ENCODE measurements at places on chromosomes 5 and 9.

DNA sequence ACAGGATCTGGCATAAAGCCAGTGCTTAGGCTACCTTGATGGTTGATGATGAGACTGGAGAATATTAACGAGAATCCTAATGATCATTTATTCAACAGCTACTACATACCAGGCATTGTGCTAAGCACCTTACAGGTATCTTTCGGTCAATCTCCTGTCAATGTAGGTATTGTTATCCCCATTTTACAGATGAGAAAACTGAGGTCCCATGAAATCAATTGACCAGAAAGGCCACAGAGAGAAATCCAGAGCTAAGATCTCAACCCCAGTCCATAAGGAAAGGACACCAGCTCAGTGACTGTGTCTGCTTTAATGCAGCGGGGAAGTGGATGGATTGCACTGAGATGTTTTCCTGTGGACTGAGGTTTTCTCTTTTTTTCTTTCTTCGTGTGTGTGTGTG lies 63.3 kb downstream of the ARHGEF37 start:
- DNase-seq = no peak

- DNase-seq = peak; percentile 48
Measured at GRCh38 chr9:34046784-34047379, 1.8 kb downstream of the UBAP2 start.

- peak; percentile 73 for DNase-seq
Measured at GRCh38 chr9:6014670-6015270, 654 bp downstream of the RANBP6 start.

DNA sequence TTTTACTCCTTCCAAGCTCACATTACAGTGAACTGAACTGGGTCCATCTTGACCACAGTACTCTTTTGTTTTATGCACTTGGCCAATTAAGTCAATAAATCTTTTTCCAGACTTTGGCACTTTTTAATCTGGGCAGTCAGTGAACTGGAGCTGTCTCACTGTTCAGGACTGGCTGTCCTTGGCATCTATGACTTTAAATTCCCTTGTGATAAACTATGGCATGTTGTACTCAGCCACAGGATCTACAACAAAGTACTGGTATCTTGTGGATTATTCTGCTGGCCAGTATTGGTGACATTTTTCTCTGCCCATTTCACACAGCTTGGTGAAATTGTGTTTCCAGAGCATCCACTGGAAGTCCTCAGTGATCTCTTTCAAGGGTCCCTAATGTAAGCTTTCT lies 1144.8 kb upstream of the SEMA6A start:
- DNase-seq = no peak

DNA sequence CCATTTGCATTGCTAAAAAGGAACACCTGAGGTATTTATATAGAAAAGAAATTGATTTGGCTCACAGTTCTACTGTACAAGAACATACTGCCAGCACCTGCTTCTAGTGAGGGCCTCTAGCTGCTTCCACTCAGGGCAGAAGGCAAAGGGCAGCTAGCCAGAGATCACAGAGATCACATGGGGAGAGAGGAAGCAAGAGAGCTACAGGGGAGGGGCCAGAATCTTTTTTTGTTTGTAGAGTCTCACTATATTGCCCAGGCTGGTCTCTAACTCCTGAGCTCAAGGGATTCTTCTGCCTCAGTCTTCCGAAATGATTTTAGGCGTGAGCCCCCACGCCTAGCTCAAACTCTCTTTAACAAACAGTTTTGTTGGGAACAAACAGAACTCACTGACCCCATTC lies 6.1 kb downstream of the SLCO4C1 start:
- DNase-seq = no peak
